Activated CD8-positive, alpha-beta memory T cell treated with anti-CD3 and anti-CD28 coated beads, Interleukin-2, amount 10 ng/mL, durations not matched to agents 7 days and 5 days (primary cell): ENCODE measurements at places on chromosomes 5 and 9. TPM values are rescaled to one million over a fixed set of nuclear protein-coding genes. Genes with fewer than 3 reads are reported as not detected.

Gene CATSPER3
- 0.82 TPM for total RNA-seq

Gene MAMDC2
- total RNA-seq = 0.12 TPM

Gene FBP1
- total RNA-seq = 0.30 TPM

Gene ORM2
- total RNA-seq = not detected

Gene NR2F1
- not detected for total RNA-seq

Gene SCGB3A1
- total RNA-seq = not detected

Gene OMD
- not detected for total RNA-seq

Gene PCDHA7
- total RNA-seq = not detected

Gene SPATA31E1
- not detected for total RNA-seq

Gene BAAT
- total RNA-seq = not detected

Gene C5orf63
- 7.4 TPM for total RNA-seq

Gene INSL4
- total RNA-seq = not detected

DNA sequence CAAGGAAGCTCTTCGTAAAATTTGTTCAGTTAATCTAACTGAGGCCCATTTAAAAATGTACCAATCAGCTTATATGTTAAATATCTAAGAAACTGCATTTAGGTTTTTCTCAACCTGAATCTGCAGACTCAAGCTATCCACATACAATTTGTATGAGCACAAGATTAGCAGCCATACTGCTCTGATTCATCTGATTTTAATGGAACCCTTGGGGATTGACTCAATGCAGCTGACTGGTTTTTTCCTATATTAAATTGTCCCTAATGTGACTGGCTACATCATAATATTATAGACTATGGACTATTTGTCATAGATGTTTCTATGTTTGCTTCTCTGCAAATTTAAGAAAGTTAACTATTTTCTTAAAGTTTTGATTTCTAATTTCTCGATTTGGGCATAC, 451.0 kb upstream of the TUSC1 start:
- DNase-seq = no peak

- no peak for DNase-seq
These were observed 147.4 kb upstream of the LRRTM2 start for GRCh38 chr5:139022528-139022927.

- DNase-seq = no peak
These were observed 83.1 kb upstream of the RASA1 start for GRCh38 chr5:87184605-87185004.

DNA sequence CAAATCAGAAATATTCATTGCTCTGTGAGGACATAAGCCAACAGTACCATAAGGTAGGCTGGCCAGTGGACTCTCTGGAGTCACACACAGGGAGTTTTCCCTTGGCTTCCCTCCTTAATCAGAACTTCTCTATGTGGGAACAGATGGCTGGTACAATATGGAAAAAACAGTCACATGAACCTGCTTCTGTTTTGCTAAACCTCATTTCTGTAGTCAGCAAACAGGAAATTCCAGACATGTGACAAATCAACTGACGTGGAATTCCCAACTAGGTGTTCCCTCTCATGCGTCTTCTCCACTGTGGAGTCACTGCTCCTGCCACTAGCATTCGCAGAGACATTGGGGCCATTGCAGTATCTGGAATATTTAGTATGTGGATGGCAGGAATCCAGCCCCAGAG, 617.6 kb downstream of the KIF4B start:
- DNase-seq = no peak

DNA sequence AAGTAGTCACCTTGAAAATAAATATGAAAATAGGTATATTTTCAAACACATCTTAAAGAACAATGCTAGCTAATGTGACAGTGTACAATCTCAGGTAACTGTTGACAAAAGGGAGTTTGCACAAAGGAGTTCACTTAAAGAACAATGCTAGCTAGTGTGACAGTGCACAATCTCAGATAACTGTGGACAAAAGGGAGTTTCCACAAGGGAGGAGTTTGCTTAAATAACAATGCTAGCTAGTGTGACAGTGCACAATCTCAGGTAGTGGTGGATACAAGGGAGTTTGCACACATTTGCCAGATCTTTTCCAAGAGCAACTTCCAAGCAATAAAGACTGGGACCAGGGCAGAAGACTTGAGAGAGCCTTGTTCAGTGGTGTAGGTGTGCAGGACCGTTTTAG, 442.9 kb upstream of the FTMT start:
- no peak for DNase-seq

GRCh38 chr5:103472830-103473229, 89.8 kb downstream of the NUDT12 start:
- no peak for DNase-seq

DNA sequence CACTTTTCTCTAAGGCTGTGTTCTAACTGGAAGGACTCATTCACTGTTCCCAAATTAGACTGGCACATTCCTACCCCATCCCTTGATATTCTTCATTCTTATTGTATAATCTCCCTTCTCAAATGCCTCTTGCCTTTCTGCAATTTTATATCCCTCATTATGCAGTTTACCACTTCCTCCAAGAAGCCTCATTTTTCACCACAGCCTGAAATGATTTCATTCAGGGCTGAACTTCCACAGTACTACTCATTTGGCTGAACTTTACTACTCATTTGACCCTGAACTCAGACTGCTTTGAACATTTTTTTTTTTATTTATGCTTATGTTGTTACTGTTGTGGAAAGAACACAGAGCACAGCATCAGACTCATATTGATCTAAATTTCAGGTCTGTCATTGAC, 32.7 kb downstream of the GRIA1 start:
- no peak for DNase-seq

DNA sequence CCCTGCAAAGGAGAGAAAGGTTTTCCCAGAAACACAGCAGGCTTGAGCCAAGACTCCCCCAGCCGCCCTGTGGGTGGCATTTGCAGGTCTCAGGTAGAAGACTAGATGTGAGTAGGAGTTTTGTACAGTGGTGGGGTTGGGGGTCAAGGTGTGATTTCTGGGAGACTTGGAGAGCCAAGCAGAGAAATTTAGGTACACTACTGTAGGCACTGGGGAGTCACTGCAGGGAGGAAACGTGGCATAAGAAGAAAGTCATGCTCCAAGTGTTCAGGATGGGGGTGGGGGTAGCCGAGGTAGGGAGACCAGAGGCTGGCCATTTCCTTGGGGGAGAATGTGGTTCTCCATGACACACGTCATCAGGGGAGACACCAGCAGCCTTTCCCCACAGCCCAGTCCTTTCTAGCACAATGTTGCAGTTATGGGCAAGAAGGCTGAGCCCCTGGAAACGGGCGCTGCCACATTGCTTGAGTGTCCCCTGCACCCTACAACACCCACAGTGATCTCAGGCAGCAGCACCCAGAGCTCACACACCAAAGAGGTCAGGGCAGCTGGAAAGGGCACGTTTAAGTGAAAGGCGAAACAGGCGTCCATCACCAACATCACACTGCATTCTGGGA, 210.5 kb downstream of the FSTL4 start:
- no peak for DNase-seq

- DNase-seq = no peak
These were observed 8.9 kb downstream of the DAB2IP start for GRCh38 chr9:121660367-121660766.

DNA sequence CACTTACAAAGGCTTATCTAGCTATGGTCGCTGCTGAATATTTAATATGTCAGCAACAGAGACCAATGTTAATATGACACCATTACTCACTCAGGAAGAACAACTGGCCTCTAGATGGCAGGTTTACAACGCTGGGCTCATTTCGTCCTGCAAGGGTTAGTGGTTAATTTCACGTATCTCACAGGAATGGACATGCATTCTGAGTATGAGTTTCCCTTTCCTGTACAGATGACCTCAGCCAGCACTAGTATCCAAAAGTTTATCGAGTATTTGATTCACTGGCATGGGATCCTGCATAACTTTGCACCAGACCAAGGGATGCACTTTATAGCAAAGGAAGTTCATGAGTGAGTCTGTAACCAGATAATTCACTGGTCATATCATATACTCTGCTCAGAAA, 8.7 kb upstream of the TRPC7 start:
- no peak for DNase-seq

DNA sequence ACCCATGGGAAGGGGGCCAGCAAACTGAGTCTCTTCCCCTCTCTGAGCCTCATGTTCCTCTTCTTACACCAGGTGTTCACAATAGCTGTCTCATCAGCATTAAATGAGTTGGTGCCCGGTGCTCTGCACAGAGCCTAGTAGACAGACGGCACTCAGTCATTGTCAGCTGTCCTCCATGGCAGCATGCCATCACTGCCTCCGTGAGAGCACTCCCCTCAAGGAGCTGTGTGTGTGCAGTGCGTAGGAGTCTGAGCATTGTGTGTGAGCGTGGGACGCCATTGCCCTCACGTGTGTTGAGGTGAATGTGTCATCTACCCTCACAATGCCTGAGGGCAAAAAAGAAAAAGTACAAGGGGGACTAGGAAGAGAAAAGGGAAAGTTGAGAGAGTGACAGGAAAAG, 536.5 kb downstream of the CDK5RAP2 start:
- no peak for DNase-seq

GRCh38 chr5:50553560-50553984, 112.5 kb upstream of the EMB start:
- DNase-seq = no peak

GRCh38 chr9:20990867-20991266, 40.6 kb downstream of the HACD4 start:
- no peak for DNase-seq

DNA sequence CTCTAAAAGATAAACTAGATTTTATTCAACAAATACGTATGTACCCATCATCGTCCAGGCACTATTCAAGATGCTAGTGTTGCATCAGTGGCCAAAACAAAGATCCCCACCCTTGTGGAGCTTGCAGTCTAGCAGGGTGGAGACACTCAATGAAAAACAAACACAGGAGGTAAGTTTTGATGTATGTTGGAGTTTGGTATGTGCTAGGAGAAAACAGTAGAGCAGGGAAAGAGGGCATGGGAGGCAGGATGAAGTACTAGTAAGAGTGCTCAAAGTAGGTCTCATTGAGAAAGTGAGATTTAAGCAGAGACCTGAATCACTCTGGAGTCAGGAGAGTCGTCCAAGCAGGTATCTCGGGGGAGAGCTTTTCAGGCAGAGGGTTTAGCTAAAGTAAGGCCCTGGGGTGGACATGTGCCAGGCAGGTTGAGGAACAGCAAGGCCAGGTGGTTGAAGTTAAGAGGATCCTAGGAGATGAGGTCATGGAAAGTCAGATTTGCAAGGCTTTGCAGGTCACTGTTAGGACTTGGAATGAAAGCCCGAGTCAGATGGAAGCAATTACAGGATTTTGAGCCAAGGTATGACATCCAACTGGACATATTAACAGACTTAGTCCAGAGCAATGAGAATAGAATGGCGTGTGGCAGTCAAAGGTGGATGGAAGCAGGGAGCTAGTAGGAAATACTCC, 9.2 kb downstream of the SNX18 start:
- DNase-seq = no peak

GRCh38 chr5:177336112-177336511, 15.4 kb downstream of the LMAN2 start:
- no peak for DNase-seq

DNA sequence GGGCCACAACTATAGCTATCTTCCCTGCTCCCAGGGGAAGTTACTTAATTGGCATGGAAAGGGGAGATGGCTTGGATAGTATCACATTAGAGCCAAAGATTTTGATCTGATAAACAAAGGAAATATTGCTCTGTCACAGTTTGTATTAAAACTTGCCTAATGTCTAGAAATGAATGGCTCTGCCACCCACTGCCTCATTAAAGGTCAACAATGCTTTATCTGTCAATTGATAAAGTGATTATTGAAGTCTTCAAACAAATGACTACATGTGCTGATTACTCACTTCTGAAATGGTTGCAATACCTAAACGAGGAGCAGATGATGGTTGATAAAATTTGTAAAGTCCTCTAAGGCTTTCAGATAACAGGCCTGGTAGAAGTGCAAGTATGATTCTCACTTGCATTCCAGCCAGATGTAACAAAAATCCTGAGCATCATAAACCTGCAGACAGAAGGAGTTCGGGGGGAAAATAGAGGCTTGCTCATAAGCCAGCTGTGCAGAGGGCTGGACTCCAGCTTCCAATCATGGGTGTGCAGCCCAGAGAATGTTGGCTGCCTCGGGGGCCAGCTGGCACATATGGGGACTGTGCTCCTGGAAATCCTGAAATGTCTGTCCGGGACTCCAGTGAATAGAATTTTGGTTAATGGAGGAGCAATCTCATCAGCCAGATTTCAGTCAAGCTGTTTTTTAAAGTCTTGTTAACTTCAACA, 200.5 kb upstream of the SLC27A6 start:
- no peak for DNase-seq

DNA sequence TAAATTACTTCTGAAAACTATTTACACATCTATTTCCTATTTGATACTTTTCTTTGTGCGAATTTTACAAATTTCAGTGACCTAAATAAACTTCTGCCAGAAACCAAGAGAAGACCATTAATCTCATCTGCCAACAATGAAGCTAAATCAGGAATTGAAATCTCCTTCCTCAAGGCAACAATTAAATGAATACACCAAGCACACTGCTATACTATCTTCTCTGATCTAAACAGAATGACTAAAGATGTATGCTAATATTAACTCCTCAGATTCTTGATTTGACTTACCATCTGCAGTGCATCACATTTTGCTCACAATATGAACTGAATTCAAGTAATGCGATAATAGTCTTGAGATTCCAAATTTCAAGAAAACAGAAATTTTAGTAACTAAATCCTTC, 82.3 kb downstream of the CEP120 start:
- DNase-seq = no peak

DNA sequence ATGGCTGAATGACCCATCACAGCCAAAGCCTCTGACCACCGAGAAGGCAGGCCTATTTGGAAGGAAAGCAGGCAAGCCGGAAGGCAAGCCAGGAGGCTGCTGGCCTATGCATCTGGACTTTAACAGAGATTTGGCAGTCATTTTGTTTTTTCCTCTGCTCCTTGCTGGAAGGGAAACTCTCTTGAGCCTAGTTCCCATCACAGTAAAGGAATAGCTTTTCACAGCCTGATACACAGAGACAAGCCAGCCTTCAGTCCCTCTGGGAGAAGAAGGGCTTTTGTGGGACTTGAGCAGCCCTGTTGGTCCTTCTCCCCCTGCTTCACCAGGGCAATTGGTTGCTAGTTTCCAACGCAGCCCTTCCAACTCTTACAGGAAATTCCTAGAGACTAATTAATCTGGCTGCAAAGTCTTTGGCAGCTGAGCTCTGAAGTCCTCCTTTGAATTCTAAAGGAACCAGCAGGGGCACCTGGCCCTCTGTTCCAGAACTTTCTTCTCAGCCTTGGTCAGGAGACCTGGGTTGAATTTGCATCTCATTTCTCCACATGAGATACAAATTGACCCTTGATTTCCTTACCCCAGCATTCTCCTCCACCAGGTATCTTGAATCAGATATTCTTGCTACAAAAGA, 157.3 kb upstream of the EPB41L4A start:
- no peak for DNase-seq

DNA sequence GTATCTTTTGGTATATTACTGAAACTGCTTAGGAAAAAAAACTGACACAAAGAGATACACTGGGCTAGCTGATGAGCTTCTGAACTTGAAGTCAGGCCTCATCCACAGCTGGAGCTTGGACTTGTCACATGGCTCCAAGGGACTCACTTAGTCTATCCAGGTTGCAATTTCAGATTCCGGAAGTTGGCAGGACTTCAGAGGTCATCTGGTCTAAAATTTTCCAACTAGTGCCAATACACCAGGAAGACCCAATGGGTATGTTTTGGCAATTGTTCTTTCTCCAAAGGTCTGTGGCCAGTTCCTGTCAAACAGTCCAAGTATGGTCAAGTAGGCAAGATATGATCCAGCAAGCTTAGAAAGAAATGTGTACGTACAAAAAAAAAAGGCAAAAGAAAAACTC, 36.7 kb downstream of the MRPS27 start:
- no peak for DNase-seq

GRCh38 chr9:120856700-120857099, 14.0 kb upstream of the PSMD5 start:
- no peak for DNase-seq

- DNase-seq = no peak
These were observed 35.9 kb downstream of the TENT4A start for GRCh38 chr5:6749026-6749716.
